CD8-positive, alpha-beta T cell (primary cell): ENCODE measurements at places on chromosomes 3 and 15. TPM values are rescaled to one million over a fixed set of nuclear protein-coding genes. Genes with fewer than 3 reads are reported as not detected.

GRCh38 chr3:184242297-184242685 lies 6.5 kb downstream of the ALG3 start:
- DNase-seq, result no peak

DNA sequence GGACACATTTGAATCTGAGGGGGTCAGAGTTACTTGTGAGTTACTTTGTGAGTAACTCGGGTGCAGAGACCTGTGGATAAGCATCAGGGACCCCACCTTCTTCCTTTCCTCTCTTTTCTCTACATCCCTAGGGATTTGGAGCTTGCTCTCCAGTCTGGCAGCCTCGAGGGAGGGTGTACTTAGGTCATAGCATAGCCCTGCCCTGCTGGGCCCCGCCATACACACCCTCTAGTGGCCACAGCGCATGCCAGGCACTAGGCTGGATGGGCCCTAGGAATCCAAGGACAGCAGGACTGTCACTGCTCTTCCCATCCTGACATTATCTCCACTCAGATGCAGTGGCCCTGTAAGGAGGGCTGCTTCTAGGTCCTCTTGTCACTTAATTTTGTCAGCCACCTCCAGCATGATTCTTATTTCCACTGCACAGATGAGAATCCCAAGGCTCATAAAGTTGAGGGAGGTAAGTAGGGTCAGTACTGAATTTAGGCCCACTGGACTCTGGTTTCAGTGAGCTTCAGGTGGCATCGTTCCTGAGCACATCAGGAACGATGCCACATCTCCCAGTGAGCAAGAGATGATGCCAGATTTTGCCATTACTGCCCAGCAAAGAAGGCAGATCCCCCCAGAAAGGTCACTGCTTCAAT lies 3.6 kb upstream of the SMAD6 start:
- DNase-seq, result no peak

- DNase-seq, result no peak
Measured at GRCh38 chr3:194134231-194134756, 1.7 kb upstream of the HES1 start.

- no peak for DNase-seq
Measured at GRCh38 chr3:193922034-193922774, 213.7 kb upstream of the HES1 start.

DNA sequence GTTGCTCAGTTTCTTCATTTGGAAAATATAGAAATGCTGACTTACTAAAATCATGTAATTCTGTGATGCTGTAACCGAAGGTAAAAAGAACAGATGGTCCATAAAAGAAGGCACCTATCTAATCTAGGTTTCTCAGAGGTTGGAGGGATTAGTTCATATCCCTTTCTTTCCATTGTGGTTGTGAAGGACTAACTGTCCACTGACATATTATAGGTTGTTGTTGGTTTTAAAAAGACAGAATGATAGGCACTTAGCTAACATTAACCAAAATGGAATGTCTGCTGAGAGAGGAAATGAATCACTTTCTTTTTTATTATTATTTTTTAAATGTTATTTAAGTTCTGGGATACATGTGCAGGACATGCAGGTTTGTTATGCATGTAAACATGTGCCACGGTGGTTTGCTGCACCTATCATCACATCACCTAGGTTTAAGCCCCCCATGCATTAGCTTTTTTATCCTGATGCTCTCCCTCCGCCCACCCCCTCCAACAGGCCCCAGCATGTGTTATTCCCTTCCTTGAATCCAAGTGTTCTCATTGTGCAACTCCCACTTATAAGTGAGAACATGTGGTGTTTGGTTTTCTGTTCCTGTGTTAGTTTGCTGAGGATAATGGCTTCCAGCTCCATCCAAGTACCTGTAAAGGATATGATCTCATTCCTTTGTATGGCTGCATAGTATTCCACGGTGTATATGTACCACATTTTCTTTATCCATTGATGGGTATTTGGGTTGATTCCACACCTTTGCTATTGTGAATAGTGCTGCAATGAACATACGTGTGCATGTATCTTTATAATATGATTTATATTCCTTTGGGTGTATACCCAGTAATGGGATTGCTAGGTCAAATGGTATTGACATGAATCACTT lies 45.8 kb downstream of the ALDH1A2 start:
- no peak for DNase-seq

- DNase-seq, result no peak
Measured at GRCh38 chr3:37862903-37863815, 1.5 kb downstream of the CTDSPL start.

DNA sequence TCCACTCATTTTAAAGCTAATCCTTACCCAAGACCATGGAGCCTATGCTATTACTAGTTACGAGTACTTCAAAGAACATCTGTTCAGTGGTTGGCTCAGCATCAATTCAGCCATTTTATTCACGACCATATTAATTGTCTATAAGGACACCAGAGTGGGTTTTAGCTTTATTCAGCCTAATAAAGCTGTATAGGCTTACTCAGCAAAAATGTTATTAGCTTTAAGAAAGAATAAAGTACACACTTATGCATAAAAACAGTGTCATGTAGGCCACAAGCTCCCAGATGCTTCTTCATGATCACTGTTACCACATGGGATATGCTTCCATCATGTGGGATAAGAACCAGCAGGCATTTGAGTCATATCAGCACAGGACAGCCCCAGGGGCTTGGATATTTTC lies 87.4 kb upstream of the GPR149 start:
- DNase-seq, result no peak

DNA sequence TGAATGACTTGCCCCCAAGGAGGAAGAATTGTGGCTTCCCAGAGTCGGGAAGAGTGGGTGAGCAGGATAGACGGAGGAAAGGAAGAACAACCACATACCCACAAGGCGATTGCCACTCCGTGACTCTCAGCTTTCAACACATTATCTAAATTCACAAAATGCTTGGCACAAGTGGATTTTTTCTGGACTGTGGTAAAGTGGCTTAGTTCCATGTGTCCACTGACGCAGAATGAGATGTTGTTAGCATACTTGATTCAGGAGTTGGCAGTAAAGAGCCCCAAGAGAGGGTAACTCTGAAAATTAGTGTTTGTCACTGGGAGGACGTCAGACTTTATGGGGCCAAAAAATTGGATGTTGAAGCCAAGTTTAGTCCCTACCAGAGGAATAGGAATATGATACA lies 198.8 kb upstream of the CTNNB1 start:
- no peak for DNase-seq

- no peak for DNase-seq
Measured at GRCh38 chr3:197586181-197586580, 30.4 kb upstream of the BDH1 start.

Gene ITIH4
- 26.4 TPM for total RNA-seq

Gene ZPLD1
- total RNA-seq, result not detected

Gene SERINC4
- 0.27 TPM for total RNA-seq

Gene LRRC49
- not detected for total RNA-seq

Gene SYNPR
- total RNA-seq, result not detected

Gene C2CD4B
- total RNA-seq, result not detected
